NCI-H2029 treated with DMSO at 0.1 percent for 48 hours (cell line): ENCODE measurements at places on chromosomes 11 and 22.

- no peak for DNase-seq
These were observed 30.7 kb upstream of the CLDN5 start for GRCh38 chr22:19554834-19555404.

GRCh38 chr11:57279116-57279515 lies 42.1 kb upstream of the APLNR start:
- DNase-seq, result no peak

DNA sequence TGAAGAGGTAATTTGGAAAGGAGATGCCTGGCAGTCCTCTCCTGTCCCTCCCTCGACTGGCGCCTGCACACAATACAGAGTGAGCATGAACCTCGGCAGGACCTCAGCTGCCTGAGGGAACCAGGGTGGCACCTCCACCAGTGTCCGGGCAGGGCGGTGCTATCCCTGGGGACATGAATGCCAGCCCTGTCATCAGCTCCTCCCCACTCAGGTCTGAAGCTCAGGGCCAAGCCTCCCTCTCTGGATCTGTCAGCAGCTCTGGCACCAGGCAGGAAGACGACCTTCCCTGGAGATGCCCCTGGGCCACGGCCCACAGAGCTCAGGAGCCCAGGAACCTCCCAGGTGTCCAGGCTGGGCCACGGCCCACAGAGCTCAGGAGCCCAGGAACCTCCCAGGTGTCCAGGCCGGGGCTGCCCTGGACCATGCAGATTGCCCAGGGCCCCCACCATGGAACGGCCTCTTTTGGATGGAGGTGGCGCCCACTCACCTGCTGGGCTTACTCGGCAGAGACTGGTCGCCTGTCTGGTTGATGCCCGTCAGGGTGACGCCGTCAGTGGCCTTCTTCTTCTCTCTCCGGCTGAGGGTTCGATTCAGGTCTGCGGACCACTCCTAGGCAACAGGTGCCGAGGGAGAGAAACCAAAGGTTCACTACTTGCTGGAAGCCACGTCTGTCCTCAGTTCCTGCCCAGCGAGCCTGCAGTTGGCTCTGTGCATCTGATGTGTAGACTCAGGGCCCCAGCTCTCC lies 21.7 kb upstream of the ARFGAP3 start:
- DNase-seq, result no peak

GRCh38 chr11:68839911-68840641 lies 1.6 kb downstream of the CPT1A start:
- DNase-seq, result peak; percentile 38

DNA sequence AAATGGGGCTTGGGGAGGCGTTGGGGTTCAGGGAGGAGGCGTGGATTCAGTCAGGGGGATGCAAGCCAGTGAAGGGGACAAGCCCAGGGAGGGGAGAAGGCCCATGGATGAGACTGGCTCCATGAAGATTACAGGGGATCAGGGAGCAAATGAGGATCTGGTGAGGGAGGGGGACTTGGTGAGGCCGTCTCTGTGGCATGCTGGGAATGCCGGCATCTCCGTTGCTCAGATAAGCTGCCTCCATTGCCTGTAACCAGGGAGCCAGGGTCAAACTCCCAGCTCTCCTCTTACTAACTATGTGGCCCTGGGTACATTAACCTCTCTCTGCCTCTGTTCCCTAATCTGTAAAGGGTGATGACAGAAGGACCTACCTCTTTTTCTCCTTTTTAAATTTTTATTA lies 38.7 kb downstream of the TPBGL start:
- no peak for DNase-seq

DNA sequence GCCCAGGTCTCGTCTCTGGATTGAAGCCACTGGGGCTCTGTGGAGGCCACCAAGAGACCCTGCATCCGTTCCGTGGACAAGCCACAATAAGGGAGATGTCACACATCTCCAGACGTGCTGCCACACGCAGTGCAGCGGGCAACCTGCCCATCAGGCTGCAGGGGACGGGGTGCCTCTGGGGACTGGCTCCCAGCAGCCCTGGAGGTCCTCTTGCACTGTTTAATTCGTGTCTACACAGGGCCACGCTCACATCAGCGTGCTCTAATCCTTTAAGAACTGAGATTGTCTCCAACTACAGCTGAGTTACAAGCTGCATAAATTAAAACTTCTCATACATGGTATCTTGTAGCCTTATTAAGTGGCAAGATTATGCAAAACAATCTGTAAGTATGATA lies 1232.2 kb downstream of the BRD1 start:
- DNase-seq, result no peak

DNA sequence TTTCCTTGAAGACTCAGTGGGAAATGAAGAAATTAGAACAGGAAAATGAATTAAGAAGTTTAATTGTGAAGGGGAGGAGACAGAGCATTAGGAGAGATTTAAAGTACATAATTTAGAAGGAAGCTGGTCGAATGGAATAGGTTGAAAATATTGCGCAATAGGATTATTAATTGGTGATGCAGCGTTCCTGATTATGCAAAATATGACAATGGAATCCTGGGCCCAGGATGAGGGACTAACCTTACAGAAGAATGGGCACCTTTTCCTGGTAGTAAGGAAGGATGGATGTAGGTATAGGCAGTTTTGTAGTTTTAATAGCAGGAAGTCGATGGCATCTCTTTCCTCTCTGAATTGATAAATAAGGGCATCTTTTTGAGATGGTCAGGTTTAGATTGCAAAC lies 7.8 kb downstream of the TTC12 start:
- no peak for DNase-seq

DNA sequence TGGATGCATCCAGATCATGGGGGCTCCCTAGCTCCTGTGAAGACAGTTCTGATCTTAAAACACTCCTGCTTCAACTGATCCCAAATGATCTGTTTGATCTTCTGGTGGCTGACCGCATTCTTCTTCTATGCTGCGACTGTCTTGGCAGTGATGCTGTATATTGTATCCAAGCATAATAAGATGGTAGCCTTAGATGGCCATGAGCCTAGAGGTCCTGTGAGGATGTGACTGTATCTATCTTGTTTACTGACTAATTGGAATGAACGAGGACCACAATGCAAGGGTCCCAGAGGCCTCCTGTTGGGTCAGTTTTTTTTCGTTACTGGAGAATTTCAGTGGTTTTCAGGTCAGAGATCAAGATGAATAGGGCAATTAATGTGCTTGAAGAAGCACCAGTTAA lies 7.1 kb upstream of the MPEG1 start:
- no peak for DNase-seq

GRCh38 chr22:35413624-35414023 lies 13.7 kb downstream of the MCM5 start:
- no peak for DNase-seq

GRCh38 chr11:122637541-122637940 lies 18.0 kb upstream of the UBASH3B start:
- DNase-seq, result no peak

DNA sequence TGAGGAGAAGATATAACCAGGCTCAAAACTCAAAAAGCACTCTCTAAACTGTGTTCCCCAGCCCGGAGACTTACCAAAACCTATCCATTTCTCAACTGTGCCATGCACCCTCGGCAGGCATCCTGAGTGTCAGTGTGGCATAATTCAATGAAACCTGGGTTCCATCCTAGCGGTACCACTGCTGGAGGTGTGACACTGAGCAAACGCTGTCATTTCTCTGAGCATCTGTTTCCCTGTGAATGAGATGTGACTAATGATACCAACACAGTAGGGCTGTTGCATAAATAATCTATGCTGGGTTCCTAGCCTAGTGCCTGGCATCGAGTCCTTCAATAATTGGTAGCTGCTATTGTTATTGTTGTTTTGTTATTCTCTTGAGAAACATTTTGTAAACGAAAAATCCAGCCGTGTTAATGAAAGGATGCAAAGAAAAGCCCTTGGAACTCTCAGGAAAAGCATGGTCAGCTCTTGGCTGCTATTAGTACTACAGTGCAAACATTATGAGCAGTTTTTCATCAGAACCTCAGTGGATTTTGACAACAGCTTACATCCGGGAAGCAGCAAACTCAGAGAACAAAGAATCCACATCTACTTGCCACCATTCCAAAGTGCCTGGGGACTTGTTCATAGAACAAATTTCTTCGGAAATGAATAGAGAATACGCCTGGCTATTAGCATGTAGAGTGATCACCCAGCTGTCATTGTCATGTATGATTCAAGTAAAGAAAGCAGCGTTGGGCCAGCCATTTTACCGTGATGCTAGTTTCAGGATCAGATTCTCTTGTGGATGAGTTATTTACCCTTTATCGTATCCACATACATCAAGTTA lies 53.7 kb downstream of the TECTA start:
- no peak for DNase-seq

DNA sequence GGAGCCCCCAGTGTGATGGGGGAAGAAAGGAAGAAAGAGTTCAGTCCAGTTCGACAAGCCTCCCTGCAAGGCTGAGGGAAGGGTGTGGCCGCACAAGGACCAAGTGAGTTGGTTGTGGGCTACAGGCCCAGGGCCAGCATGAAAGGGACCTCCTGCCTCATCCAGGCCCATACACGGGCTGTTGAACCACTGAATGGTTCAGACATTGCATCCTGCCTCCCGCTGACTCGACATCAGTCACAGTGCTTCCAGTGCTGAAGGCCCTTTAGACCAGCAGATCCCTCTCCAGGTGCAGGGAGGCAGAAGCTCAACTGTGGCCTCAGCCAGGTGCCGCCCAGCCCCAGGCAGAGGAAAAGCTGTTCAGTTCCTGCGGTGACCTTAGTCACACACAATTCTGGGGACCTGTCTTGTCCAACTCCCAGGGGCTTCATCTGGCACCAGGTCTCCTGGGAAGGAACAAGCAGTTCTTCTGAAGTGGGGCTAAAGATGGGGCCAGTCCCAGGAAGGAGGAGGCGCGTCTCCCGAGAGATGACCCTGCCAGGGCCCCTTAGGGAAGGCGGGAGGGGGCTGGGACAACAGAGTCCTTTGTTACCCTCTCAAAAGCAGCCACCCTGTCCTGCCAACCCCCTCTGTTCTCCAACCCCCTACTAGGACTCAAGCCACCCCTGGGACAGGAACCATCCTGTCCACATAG lies 6.6 kb downstream of the ARRB1 start:
- DNase-seq, result no peak

- no peak for DNase-seq
These were observed 34.0 kb downstream of the WEE1 start for GRCh38 chr11:9607511-9607899.

DNA sequence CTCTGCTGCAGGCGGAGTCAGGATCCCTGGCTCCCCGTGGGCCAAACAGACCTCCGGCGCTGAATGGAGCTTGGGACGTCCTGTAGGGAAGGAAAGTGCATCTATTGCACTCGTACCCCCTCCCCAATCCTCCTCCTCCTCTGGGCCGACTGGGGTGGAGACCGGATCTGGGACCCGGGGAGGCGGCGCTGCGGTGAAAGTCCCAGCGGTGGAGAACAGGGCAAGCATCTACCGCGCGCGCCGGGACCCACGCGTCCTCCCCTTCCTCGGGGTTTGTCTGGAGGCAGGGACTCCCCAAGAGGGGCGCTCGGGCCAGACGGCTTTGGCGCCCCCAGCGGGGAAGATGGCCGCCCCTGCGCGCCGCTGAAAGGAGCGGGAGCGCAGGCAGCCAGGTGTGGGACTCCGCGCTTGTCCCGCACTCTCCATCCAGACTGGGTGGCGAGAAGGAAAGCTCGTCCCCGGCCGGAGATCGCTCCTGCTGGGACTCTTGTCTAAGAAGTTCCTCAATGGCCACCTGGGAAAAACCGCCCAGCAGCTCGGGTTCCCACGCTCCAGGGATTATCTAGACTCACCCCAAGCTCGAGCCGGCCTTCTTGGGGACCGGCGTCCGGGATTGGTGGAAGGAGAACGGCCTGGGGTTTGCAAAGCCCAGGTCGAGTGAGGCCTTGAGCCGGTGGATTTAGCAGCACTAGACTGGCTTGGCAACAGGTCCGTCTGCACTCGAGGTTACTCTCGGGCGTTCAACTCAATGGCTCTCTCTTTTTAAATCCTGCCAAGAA lies 718 bp downstream of the FADS2 start:
- no peak for DNase-seq
